ENCODE measurements at places on chromosomes 12 and 14.

DNA sequence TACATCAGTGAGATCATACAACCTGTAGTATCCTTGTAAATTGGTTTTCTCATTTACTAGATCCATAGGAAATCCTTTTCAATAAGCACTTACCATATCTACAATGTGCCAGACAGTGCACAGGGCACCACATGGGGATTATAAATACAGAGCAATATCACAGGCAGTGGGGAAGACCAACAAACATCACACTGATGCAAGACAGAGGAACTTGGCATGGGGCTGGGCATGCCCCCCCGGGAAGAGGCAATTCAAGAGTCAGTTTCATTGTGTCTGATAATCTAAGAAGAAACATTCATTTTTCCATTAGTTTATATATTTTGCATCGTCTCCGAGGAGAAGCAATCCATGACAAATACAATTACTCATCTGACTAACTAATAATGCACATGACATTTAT lies 16.2 kb downstream of the NT5DC3 start:
- peak; percentile 12 for DNase-seq

- DNase-seq: no peak
Observed at GRCh38 chr14:68677901-68678300, 115.0 kb downstream of the ZFP36L1 start.

DNA sequence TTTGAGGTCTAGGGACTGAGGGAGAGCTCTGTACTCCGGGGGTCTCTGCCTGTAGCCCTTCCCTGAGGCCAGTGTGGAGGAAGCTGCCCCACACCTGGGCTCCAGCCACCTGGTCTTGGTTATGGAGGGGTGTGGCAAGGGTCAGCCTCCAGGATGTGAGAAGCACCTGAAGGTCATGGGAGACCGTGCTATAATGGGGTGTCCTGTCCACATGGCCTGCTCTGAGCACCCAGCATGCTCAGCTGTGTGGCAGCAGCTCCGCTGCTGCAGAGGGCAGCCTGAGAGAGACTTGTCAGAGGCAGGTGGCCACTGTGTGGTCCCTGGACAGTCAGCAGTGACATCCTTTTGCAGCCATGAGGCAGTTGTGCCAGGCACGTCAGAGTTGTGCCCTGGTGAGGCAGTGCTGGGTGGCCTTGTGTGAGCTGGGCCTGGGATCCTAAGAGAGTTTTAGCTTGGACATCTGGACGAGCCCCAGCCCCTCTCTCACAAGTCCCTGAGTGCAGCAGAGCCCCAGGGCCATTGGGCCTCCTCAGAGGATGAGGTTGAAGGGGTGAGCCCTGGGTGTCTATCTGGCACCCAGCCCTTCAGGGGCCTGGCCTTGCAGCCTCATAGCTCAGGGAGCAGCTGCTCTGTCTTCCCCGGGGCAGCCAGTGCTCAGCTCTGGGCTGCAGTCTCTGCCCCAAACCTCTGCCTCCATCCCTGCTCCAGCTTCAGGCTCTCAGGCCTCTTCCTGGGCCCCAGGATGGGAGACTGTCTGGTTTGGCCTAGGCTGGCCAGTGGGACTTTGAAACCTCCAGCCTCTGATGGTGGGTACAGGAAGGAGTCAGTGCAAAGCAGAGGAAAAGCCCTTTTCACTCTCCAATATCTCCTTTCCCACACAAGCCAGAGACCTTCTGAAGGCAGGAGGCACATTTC lies 7.4 kb upstream of the ATG101 start:
- DNase-seq: no peak

DNA sequence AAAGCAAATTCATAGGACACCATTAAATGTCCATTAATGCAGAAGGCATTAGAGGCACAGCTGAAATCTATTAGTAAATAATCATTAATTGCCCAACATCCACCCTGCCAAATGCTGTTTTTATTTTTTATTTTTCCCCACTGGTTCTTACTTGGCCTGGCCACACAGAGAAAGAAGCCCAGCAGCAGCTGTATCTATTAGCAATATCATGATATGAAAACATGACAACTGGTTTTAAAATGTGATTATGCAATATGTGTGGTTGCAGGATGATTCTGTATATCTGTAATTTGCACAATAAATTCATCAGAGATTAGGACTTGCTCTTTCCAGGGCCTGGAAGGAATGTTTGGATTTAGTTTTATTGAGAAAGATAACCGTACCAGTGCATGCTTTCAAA lies 44.9 kb downstream of the SIX6 start:
- no peak for DNase-seq

Data from NCI-H2171 treated with DMSO at 0.1 percent for 48 hours (cell line).